ENCODE measurements at places on chromosomes 6 and 20.
A peak's percentile ranks its signal among the peaks of the same experiment; 100 is the strongest.

DNA sequence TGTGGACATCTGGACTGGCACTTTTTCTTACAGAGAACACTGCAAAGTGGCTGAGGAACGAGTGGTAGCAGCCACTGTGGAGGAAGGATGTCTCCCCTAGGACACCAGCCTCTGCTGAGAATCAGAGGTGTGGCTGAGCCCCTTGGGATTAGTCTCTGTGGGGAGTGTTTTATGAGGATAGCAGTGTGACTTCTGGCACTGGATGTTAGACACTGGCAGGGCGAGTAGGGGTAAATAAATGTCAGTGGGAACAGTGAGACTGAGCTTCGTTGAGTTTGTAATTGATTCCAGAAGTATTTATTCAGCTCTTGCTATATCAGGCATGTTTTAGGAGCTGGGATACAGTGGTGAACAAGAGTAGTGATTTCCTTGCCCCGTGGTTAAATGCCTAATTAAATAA is 124.0 kb downstream of the JARID2 start:
- no peak for DNase-seq

DNA sequence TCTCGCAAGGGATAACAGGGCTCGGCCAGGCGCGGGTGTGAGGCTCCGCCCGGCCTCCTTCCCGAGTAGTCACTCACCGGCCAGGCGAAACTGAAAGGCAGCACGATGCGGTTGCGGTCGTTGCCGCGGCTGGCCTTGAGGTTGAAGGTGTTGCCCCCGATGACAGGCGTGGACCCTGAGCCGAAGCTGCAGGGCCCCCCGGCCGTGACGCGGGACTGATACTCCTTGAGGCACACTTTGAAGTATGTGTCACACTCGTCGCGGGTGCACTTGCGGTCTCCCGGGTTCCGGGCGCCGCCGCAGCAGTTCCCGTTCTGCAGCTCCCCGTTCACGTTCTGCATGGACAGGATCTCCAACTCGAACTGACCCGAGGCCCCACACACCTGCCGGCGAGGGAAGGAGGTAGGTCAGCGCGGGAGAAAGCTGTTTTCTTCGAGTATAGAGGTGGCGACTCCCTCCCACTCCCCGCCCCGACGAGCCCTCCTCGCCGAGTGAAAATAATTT is 1.1 kb downstream of the JAG1 start:
- DNase-seq: peak; percentile 69

GRCh38 chr6:1094306-1094705 is 217.6 kb upstream of the FOXQ1 start:
- no peak for DNase-seq

DNA sequence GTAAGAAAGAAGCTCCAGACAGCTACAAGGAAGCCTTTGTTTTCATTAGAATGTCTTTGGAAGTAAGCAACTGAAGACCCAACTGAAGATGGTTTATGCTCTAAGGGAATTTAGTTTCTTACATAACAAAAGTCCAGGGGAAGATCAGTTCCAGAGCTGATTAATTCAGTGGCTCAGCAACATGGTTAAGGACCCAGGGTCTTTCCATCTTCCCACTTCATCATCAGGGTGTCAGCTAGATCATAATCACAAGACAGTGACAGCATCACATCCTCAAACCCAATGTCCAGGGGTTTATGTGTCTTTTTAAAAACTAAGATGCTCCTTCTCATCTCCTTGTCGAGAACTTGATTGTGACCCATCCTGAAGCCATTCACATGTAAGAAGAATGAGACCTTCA is 119.7 kb upstream of the PRDM1 start:
- DNase-seq: no peak

DNA sequence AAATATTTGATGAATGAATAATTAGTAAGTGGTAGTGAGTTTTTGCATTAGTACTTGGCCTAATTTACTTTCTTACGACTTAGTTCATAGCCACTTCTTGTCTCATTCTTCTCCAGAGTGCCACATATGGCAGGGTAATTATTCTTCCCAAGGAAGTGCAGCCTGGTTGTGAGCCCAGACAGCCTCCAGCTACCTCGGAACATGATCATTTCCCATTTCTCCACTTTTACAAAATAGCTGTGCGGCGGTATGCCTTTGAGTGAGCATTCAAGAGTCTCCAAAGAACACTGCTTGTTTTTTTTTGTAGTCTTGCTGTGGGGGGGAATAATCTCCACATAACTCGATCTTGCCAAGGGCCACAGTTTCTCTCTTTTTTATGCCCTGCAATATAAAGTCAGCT is 765.0 kb downstream of the HDGFL1 start:
- no peak for DNase-seq

- no peak for DNase-seq
Observed at GRCh38 chr6:37136821-37137200, 33.1 kb upstream of the PIM1 start.

GRCh38 chr20:2311329-2311728 is 15.5 kb downstream of the TGM3 start:
- no peak for DNase-seq
